ENCODE measurements at places on chromosomes 12 and 14.

- DNase-seq = no peak
These were observed 8.4 kb upstream of the SALL2 start for GRCh38 chr14:21534576-21534975.

GRCh38 chr14:21536418-21537089, 10.4 kb upstream of the SALL2 start:
- no peak for DNase-seq

DNA sequence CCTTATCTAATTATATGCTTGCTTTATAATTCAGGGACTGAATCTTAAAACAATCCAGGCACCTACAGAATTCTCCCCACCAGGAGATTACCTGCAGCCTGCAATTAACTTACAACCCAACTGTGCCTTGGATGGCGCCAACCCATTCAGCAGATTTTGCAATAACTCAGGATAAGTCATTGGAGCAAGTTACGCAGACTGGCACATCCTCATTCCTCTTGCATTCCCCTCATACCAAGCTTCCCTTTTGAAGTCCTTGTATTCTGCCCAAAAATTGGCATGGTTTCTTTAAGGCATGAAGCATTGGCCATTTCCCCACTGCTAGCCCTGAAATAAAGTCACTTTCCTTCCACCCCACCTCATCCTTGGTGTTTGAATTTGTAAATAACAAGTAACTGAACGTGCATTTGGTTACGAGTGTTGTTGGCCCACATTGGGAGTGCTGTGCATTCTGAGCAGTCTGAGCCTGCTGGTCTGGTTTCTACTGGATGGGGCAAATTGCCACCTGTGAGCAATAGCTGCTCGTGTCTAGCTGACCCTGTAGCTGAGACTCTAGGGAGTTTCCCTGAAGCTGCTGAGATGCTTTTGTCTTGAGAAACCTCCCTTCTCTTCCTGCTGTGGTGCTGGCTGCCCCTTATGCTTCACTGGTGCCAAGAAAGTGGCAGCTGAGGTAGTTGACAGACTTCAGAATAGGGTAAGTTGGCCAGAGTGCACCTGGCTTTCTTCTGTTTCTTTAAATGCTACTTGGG, 99.2 kb upstream of the SCAF11 start:
- DNase-seq = no peak

GRCh38 chr12:107749083-107749482, 11.9 kb downstream of the PRDM4 start:
- no peak for DNase-seq

DNA sequence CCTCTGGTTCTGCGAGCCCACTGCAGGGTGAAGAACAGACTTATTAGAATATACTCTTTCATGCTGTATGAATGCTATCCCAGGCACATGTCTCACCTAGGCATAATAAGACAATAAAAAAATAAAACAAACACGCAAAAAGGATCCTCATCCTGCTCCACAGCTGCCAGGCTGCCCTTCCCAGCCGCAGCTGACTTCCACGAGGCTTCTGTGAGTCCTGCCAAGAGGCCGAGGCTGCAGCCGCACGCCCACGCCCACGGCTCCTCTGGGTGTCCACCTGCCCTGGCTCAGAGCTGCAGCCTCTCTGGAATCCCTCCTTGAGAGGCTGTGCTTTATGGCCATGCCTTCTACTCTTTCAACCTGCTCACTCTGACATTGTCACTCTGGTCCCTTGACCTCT, 6.9 kb downstream of the SMIM41 start:
- DNase-seq = no peak

GRCh38 chr12:93273834-93274564, 103.7 kb upstream of the NUDT4 start:
- DNase-seq = no peak

- no peak for DNase-seq
These were observed 25.5 kb downstream of the NKX2-8 start for GRCh38 chr14:36556811-36557433.

GRCh38 chr12:29350080-29350479, 30.9 kb downstream of the ERGIC2 start:
- DNase-seq = no peak

- no peak for DNase-seq
These were observed at the start of gene CLEC2B for GRCh38 chr12:9869307-9870161. Gene CLEC2B (minus strand): TSS chr12:9869354.

DNA sequence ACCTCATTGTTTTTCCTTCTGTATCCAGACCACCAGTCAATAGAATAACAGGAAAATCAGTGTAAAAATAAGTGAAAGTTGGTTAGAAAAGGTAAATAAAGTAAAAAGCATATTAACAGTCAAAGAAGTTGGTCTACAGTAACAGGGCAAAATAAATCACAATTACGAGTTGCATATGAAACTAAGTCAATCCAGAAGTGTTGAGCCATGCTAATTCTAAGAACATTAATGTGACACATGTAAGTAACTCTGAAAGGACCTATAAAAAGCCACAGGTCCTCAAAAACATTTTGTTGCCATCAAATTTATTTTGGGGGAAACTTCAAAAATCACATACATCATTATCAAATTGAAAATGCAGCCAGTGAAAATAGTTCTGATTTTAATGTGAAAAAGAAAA, 56.4 kb downstream of the LRP6 start:
- DNase-seq = no peak

DNA sequence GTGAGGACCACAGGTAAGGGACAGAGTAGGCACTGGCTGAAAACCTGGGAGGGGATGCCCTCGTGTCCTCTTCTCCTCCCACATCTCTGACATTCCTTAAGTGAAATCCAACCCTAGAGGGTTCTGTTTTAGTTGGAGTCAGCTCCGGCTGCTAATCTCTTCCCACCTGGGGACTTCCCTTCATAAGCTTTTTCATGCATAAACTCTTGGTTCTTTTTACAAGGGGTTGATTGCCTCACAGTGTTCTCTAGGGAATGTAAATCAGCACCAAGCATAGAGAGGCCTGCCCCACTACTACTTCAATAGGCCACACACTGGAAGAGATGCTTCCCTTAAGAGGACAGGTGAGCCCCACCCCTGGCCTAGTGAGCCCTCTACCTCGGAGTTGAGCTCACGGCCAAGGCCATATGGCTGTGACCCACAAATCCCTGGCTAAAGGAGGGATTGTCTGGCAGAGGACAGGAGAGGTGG, 3.2 kb upstream of the SYNDIG1L start:
- no peak for DNase-seq

DNA sequence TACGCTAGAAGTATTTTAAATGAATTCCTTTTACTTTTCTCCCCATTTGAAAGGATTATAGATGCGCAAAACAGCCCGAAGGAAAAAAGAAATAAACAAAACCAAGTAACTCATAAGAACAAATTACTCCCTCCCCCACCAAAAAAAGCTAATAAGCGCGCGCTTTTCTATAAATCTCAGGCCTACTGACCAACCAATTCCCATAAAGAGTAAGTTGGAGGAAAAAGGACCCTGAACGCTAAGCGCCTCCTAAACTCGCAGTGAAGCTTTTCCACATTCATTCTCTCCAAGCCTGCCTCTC, 588 bp downstream of the MBIP start:
- DNase-seq = no peak

- peak; percentile 94 for DNase-seq
These were observed at the start of gene BRMS1L for GRCh38 chr14:35826218-35826951. Gene BRMS1L (plus strand): TSS chr14:35826338. CDS start chr14:35826517, 179 bp downstream.

- no peak for DNase-seq
These were observed 381.0 kb downstream of the NOVA1 start for GRCh38 chr14:26216786-26217185.

GRCh38 chr14:54691525-54692283, 124.8 kb downstream of the SAMD4A start:
- peak; percentile 48 for DNase-seq

- no peak for DNase-seq
These were observed 129.6 kb downstream of the GRIN2B start for GRCh38 chr12:13851828-13852227.

DNA sequence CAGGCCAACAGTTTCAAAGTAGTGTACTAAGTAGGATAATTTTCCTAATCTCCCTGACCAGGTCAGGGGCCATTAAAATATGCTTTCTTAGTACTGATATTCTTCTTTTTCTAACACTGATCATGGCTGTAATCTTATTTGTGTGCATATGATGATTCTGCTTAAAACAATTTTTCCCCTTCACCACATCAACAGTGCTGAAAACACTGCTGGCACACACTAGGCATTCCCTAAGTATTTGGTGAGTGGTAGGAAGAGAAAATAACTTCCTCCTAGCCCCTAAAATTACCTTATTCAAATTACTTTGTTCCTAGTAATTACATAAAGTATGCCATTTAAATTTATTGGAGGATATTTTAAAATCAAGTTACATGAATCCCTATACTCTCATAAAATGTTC, 49.9 kb upstream of the BBS10 start:
- no peak for DNase-seq

All from left renal pelvis (tissue), 4 donors.